Myocyte (in vitro differentiated cells): ENCODE measurements at places on chromosomes 12 and 14. TPM values are rescaled to one million over a fixed set of nuclear protein-coding genes. Genes with fewer than 3 reads are reported as not detected.

DNA sequence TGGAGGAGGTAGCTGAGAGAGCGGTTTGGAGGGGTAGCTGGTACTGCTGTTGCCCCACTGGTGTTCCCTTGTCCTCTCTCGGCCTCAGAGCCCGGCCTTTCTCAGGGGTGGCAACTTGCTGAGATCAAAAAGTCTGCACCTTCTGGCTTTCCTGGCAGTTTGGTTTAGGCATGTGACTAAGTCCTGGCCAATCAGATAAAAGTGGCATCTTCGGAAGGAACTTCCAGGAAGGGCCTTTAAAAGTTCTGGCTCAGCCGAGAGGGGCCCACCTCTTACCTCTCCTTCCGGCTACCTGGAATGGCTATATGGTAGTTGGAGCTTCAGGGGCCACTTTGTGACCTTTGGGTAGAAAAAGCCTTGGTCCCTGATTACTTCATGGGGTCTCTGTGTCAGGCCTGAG lies 152.6 kb downstream of the GLT1D1 start:
- no peak for DNase-seq

Gene HOXC9
- 9.6 and 11.7 TPM in 2 replicates for total RNA-seq

Gene CCDC184
- total RNA-seq = 0.08 and 0.31 TPM in 2 replicates

Gene OR4E2
- total RNA-seq = not detected in 2 replicates
